Natural killer cell (primary cell): ENCODE measurements at places on chromosomes 6 and 20.
A peak's percentile ranks its signal among the peaks of the same experiment; 100 is the strongest.

DNA sequence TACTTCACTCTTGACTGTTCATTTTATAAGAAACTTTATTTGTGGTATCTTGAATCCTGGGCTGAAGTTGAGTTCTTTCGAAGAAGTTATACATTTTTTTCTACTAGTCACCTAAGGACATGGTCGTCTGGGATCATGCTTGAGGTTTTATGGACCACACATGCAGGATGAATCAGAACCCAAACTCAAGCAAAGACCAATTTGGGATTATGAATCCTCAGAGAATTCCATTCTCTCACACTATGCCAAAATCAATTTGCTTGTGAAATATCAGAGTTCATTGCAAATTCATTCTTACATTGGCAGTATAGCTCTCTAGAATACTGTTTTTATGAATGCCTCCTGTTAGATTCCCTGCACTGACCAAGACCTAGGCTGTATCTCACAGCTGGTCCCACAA lies 114.3 kb upstream of the HDAC2 start:
- no peak for DNase-seq

GRCh38 chr6:4568138-4568537 lies 208.1 kb upstream of the CDYL start:
- DNase-seq, result no peak

DNA sequence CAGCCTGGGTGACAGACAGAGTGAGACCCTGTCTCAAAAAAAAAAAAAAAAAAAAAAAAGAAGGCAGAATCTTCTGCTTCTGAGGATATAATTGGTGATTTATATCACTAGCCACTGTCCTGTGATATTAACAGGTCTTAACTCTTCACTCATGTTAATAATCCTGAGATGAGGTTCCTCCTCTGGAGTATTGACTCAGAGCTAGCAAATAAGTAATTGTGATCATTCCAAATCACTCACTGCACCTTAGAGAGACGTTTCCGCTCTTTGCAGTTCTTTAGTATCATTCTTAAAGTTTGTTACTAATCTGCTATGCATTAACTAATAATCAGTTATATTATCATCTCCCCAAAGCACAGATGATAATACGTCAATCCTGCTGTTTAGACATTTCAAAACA lies 41.6 kb upstream of the NOX3 start:
- no peak for DNase-seq

GRCh38 chr6:18420328-18420727 lies 33.2 kb downstream of the RNF144B start:
- no peak for DNase-seq

DNA sequence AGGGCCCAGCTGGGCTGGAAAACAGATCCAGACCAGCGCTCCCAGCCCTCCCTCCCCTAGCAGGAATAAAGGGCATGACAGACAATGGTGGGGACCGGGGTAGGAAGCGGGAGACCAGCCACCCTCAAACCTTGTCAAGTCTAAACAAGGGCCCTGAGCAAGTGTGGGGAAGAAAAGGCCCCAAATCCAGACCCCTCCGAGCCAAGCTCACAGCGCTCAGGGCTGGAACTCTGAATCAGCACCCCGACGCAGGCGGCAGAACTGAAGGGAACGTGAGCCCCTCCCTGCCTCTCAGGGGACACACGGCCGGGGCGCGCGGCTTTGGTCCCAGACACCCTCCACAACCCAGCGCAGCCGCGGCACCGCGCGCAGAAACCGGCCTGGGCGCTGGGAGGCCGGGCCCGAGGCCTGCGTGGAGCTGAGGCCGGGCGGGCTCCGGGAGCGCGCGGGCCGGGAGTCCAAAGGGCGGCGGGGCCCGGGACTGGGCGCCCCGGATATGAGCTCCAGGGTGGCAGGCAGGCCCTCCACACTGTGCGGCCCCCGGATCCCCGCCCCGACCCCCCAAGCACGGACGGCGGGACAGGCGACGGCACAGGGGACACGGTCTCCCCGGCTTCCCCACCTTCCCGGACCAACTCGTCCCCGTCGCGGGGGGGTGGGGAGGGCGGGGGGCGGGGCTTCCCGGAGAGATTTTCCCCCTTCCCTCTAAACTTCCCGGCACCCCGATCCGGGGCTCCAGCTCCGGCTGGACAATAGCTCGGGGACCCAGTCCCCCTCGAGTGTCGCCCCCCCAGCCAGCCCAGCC lies 641 bp downstream of the TEAD3 start:
- no peak for DNase-seq

DNA sequence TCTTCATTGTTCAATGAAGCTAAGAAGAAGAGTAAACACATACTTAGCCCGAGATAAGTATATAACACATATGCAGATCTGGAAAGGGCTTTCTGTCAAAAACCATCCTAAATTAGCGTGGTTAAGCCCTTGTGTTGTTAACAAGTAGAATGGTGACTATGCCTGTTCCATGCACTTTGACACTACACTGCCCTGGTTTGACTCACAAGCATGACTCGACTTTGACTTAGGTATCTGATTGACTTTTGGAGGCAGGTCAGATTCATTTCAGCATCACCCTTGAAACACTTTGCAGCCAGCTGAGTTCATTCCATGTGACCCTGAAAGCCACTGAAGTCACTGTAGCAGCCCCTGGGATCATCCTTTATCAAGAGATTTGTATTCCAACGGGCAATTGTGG lies 239.8 kb downstream of the TBX18 start:
- no peak for DNase-seq

DNA sequence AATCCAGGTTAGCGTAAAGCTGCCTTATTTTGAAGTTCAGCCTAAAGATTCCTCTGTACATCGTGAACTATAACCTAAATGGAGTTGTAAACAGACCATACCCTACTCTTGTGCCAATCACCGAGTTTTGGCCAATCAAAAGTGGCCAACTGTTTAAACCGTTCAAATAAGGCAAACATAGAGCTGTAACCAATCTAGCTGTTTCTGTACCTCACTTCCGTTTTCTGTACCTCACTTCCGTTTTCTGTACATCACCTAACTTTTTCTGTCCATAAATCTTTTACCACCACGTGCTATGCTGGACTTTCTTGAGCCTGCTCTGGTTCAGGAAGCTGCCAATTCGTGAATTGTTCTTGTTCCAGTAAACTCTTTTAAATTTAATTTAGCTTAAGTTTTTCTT lies 39.7 kb downstream of the LBP start:
- DNase-seq, result no peak

- no peak for DNase-seq
Measured at GRCh38 chr6:19925533-19925932, 88.4 kb downstream of the ID4 start.

GRCh38 chr20:12113075-12113467 lies 195.4 kb downstream of the BTBD3 start:
- no peak for DNase-seq

DNA sequence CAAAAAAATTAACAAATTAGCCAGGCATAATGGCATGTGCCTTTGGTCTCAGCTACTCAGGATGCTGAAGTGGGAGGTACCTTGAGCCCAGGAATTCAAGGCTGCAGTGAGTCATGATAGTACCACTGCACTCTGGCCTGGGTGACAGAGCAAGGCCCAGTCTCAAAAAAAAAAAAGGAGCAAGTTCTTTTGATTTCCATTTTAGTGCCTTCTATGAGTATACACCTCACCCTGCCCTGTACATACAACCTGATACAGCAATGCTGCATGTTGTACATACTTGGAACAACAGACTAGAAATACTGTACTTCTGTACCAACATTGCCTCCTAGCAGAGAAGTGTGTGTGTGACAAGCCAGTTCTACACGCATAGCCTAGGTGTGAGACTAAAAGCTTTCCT lies 97.3 kb upstream of the CARMIL1 start:
- no peak for DNase-seq

DNA sequence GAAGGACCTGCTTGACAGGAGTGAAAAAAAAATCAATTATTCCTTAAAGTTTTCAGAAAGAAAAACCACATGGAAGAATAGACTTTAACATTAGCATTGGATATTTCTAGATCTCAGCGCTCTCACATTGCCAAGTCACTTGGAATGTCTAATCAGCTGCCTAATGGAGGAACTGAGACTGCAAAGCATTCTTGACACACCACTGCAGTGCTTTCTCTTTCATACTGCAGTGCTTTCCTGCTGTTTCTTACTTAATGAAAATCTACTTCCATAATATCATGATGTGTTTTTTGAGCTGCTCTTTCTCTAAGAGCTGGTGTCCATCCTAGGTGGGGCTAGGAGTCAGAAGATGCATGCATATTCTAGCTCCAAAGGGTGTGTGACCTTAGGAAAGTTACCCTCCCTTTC lies 20.4 kb upstream of the MCM3 start:
- no peak for DNase-seq

DNA sequence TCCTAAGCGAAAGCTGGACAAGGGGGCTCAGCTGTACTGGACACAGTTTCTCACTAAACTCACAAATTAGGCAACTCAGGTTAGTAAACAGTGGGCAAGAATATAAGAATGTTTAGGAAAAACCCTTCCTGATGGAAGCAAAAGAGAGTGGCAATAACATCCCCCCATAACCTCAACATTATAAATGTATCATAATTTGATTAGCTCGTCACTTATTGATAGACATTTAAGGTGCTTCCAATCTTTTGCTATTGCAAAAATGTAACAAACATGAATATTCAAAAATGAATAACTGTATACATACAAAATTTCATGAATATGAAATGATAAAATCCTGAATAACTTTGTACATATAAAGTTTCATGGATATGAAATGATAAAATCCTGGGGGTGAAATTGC lies 415.7 kb downstream of the EPM2A start:
- no peak for DNase-seq

GRCh38 chr6:5084360-5084780 lies 771 bp upstream of the PPP1R3G start:
- no peak for DNase-seq

DNA sequence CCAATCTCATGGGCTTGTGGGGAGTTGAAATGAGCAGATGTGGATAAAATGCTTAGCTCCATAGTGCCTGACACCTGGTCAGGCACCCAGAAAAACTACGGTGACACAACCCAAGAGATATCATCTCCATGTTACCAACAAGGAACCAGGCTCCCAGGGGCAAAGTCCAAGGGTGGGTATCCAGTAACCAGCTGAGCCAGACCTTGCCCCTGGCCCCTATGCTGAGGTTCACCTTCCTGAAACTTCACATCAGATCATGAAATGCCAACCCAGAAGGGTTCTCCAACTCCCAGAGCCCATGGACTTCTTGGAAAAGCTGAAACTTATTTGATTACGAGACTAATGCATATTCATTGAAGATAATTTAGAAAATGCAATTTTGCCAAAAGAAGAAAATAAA lies 141.8 kb upstream of the KCNG1 start:
- no peak for DNase-seq

DNA sequence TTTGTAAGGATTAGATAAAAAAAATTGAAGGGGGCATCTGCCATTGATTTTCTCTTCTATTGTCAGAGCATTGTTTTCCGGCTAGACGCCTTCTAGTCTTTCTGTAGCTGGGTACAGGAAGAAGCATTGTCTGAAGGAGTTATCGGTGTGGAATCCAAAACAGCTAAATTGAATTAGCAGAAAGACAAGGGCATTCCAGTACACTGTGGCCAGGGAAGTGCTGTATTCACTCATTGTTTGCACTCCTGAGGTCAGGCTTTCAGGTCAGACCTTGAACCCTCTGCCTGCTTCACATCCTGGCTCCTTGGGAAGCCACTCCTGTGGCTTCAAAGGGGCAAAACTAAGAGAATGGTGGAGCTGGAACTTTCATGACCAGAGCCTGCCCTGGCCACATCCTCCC lies 81.1 kb upstream of the SNAP25 start:
- no peak for DNase-seq

DNA sequence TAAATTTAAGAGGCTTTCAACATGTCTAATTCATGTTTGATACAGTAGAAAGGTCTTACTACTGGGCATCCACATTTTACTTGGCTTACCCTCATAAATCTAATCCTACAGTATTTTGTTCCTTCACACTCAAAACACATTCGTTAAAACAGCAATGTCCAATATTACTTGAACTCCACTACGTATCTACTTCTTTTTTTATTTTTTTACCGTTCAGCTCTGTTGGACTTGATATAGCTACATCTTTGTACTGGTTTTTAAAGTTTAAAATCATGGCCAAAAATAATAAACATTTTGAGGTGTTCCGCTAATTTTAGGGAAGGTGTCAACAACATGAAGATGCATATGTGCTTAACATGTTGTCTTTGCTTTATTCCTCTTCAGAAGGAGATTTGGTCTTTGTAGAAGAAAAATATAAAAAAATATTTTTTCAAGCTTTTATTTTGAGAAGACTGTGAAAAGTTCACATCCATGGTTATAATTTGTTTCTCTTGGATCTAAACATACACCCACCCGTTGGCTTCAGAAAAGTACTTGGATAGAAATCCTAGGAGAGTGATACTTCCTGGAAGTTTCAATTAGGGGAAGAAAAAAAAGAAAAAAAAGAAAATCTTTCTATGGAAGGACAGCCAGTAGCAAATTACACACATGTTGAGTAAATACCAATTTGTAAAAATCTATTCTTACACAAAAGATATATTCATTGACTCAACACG lies 71.5 kb downstream of the EPB41L2 start:
- no peak for DNase-seq

GRCh38 chr20:54047048-54047447 lies 23.3 kb downstream of the BCAS1 start:
- no peak for DNase-seq

GRCh38 chr20:59812286-59813125 lies 120.9 kb downstream of the SYCP2 start:
- DNase-seq, result no peak

DNA sequence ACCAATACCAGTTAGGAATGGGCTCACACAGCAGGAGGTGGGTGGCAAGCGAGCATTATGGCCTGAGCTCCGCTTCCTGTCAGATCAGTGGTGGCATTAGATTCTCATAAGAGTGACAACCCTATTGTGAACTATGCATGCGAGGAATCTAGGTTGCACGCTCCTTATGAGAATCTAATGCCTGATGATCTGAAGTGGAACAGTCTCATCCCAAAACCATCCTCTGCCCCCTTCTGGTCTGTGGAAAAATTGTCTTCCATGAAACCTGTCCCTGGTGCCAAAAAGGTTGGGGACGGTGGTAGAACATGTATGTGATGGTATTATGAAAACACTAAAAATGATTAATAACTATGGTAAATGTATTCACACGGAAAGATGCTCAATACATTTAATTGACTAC lies 99.7 kb upstream of the HIVEP1 start:
- DNase-seq, result no peak

DNA sequence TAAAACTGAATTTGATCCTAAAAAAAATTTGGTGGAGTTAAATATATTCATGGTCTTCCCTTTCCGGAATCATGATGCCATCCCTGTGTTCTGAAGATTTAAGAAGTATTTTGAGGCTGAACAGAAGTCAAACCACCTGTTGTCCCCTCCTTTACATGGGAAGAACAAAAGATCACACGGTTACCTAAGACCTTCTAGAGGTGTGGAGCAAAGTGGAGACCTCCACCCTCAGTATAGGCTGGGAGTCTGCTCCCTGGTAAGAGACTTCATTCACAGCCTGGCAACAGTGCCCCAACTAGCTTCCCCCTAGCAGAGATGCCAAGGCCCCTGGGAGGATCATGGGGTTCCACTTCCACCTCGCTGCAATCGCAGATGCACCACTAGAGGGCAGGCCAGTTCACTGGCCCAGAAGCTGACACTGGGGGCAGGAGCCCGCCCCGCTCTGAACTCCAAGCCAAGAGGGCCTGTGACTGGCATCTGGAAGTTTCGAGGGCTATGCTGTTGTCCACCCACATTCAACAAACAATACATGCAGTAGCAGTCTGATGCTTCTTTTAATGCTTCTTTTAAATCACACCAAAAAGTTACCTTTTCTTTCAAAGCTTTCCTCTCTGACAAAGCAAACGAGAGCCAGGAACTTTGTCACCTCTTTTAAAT lies 19.5 kb upstream of the UBE2J1 start:
- peak; percentile 74 for DNase-seq
